ENCODE measurements at places on chromosomes 1 and 21.

GRCh38 chr1:74480068-74480467 lies 32.3 kb downstream of the LRRC53 start:
- H3K27me3 ChIP-seq, result no peaks in the 10 kb centered on the region
- H3K4me3 ChIP-seq, result no peak overlapping the region
- no peak overlapping the region for H3K27ac ChIP-seq
- H3K4me1 ChIP-seq, result no peaks in the 10 kb centered on the region
- DNase-seq, result no peak

DNA sequence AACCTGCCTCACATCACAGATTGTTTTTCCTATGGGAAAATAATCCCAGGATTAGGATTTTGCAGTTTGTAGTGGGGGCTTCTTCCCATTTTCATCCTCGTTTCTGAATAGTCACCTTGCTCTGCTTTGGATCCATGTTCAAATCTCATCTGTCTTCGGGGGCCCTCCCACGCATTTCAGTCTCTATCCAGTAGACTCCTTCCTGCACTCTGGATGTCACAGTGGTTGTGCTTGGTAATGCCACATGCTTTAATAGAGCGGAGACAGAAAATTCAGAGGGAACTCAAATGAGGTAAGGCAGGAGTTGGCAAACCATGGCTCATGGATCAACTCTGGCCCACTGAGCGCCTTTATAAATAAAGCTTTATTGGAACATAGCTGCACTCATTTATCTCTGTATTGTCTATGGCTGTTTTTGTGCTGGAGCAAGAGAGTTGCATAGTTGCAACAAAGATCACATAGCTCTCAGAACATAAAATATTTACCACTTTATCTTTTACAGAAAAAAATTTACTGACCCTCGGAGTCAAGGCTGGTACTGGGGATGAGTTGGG lies 101.0 kb downstream of the SPATA46 start:
- no peaks in the 10 kb centered on the region for H3K36me3 ChIP-seq
- H3K4me1 ChIP-seq, result no peaks in the 10 kb centered on the region
- no peak overlapping the region for H3K27ac ChIP-seq
- H3K4me3 ChIP-seq, result no peak overlapping the region

DNA sequence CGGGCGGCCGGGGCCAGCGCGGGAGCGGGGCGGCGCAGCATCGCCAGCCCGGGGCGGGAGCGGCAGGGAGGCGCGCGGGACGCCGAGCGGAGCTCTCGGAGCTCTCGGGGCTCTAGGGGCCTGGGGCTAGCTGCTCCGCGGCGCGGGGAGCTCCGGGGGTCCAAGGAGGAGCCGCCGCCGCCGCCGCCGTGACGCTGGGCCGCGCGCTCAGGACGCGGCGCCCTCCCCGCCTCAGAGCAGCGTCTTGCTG lies 147 bp downstream of the CLSTN1 start:
- peak overlapping the region; percentile 98 for H3K27ac ChIP-seq
- no peaks in the 10 kb centered on the region for H3K36me3 ChIP-seq

DNA sequence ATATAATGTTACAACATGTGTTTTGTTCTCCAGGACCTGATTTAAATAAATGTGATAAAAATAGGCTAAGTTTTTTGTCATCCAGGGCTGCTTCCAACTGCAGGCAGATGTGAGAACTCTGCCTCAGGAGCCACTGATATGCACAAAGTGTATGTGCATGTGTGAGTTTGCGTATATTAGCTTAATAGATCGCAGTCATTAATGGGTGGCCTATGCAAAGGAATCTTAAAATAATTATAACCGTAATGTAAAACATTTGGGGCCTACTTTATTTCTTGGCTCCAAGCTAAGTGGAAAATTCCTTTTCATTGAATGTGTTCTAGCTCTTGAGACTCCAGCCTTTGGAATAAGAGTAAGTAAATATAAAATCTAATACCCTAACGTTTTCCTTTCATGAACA lies 16.8 kb downstream of the DHX9 start:
- DNase-seq, result no peak
- H3K27me3 ChIP-seq, result no peaks in the 10 kb centered on the region
- peaks cover 98% of the 10 kb centered on the region for H3K36me3 ChIP-seq
- H3K4me3 ChIP-seq, result no peak overlapping the region

GRCh38 chr1:39656391-39656790 lies 15.5 kb downstream of the NT5C1A start:
- no peaks in the 10 kb centered on the region for H3K27me3 ChIP-seq
- H3K4me1 ChIP-seq, result no peaks in the 10 kb centered on the region
- no peak overlapping the region for H3K27ac ChIP-seq
- no peaks in the 10 kb centered on the region for H3K36me3 ChIP-seq

- DNase-seq, result no peak
- H3K36me3 ChIP-seq, result no peaks in the 10 kb centered on the region
- H3K4me3 ChIP-seq, result no peak overlapping the region
- no peaks in the 10 kb centered on the region for H3K27me3 ChIP-seq
- peaks cover 10% of the 10 kb centered on the region for H3K4me1 ChIP-seq
Measured at GRCh38 chr1:66247415-66248208, 286.3 kb upstream of the SGIP1 start.

- no peak overlapping the region for H3K4me3 ChIP-seq
- H3K27ac ChIP-seq, result no peak overlapping the region
- DNase-seq, result no peak
Measured at GRCh38 chr1:238329671-238330070, 438.9 kb upstream of the ZP4 start.

DNA sequence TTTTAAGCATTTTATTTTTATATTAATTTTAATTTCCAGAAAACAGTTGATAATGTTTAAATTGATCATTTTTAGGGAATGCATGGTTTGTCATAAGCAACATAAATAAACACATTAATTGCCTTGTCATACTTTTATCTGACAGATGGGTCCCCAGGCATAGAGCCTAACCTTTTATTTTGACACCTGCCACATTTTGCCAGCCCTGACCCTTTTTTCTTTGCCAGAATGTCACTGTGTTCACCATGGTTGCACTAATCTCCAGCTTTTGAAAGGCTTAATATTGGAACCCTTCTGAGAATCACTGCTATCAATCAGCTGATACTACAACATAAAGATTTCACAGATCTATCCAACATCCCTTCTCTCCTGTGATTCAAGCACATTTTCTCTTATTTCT lies 56.0 kb upstream of the DPYD start:
- no peak for DNase-seq
- no peak overlapping the region for H3K27ac ChIP-seq
- H3K4me3 ChIP-seq, result no peak overlapping the region
- no peaks in the 10 kb centered on the region for H3K4me1 ChIP-seq

DNA sequence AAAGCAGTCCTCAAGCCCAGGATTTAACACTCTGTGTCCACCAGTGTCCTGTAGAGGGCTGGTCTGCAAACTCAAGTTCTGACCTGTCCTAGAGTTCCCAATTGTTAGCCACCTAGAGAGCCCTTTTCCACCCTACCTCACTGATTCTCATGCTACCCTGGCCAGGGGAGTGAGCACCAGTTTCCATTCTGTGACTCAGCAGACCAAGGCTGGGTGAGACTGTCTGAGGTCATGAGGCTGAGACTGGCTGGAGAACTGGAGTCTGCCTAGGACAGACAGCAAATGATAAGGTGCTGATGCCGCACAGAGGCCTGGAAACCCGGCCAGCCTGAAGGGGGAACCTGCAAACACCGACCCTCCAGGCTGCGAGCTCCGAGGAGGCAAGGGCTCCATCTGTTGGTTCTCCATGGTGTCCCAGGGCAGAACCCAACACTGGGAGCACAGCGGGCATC lies 13.7 kb downstream of the GLIS1 start:
- H3K4me3 ChIP-seq, result no peak overlapping the region
- H3K4me1 ChIP-seq, result no peaks in the 10 kb centered on the region
- H3K27me3 ChIP-seq, result no peaks in the 10 kb centered on the region

DNA sequence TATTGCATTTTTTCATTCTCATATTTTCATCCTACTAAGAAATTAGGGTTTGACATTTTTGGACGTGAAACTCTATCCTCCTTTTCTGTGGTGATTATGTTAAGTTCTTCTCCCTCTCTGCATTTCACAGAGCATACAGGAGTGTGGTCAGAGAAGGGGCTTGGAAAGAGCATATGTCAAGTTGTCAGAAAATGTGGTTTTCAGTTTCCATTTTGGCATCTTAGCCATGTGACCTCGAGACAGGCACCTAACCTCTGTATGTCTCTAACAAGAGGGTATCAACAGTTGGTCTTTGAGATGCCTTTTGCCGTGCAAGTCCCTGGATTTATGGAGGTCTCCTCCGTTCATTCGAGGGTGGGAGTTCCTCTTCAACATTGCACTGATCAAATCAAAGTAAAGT lies 140.7 kb downstream of the CYYR1 start:
- no peak overlapping the region for H3K4me3 ChIP-seq
- H3K4me1 ChIP-seq, result no peaks in the 10 kb centered on the region
- no peak overlapping the region for H3K27ac ChIP-seq
- no peaks in the 10 kb centered on the region for H3K36me3 ChIP-seq

- no peaks in the 10 kb centered on the region for H3K4me1 ChIP-seq
- DNase-seq, result no peak
- H3K4me3 ChIP-seq, result no peak overlapping the region
- H3K27ac ChIP-seq, result no peak overlapping the region
- no peaks in the 10 kb centered on the region for H3K27me3 ChIP-seq
Measured at GRCh38 chr1:34113887-34114286, 51.1 kb downstream of the CSMD2 start.

GRCh38 chr1:59514061-59514909 lies 217.4 kb downstream of the FGGY start:
- no peaks in the 10 kb centered on the region for H3K27me3 ChIP-seq
- H3K36me3 ChIP-seq, result no peaks in the 10 kb centered on the region
- DNase-seq, result no peak
- H3K4me3 ChIP-seq, result no peak overlapping the region
- H3K4me1 ChIP-seq, result peaks cover 25% of the 10 kb centered on the region
- no peak overlapping the region for H3K27ac ChIP-seq

DNA sequence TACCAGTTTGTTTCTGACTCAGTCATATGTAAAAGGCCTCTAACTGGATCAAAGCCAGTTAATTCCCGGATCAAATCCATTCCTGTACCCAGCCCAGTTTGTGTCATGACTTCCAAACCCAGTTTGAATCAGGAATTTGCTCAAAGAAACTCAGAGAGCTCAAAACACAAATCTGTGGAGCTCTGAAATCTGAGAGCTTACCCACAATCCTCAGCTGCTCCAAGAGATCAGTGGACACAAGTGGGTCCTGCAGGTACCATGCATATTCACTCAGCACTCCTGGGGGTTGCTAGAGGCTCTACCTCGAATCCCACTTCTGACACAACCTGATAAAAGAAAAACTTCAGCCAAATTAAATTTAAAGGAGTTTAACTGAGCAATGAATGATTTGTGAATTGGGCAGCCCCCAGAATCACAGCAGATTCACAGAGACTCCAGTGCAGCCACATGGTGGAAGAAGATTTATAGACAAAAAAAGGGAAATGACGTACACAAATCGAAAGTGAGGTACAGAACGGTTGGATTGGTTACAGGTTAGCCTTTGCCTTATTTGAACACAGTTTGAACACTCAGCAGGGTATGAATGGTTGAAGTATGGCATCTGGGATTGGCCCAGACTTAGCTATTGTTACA lies 11.9 kb upstream of the MRPL55 start:
- no peak for DNase-seq
- no peak overlapping the region for H3K27ac ChIP-seq
- H3K4me3 ChIP-seq, result no peak overlapping the region
- H3K4me1 ChIP-seq, result peaks cover 9% of the 10 kb centered on the region

DNA sequence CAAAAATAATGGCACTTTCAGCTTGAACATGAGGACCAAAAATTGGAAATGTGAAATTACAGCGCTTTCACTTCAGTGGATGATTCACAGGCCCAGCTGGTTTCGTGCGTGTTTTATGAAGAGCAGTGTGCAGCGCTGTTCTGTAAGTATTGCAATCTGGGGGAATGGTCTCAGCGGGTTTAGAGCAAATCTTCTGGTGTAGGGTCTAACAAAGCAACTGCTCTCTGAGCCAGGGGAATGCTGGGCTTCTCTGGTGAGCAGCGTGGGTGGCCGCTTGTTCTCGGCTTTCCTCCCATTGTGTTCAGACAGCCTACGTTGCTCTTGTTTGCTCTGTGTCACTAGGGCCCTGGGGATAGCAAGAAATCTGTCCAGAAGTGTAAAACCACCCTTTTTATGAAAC lies 42.4 kb upstream of the GADD45A start:
- H3K27ac ChIP-seq, result no peak overlapping the region
- H3K36me3 ChIP-seq, result no peaks in the 10 kb centered on the region
- no peak overlapping the region for H3K4me3 ChIP-seq

DNA sequence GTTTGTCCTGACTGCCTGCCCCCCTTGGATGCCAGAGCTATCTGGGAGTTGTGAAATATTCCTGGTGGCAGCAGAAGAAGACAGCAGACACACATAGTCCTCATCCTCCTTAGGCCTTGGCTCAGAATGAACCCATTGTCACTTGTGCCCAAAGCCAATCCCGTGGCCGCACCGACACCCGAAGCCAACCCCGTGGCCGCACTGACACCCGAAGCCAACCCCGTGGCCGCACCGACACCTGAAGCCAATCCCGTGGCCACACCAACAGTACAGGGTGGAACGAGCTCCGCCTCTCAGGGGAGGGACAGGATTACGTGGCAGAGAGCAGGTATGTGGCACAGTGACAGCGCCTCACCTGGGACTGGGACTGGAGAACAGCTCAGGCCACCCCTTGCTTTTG lies 186.7 kb downstream of the PRDM16 start:
- no peaks in the 10 kb centered on the region for H3K4me1 ChIP-seq
- no peak overlapping the region for H3K27ac ChIP-seq
- H3K36me3 ChIP-seq, result no peaks in the 10 kb centered on the region
- H3K4me3 ChIP-seq, result no peak overlapping the region
- no peak for DNase-seq

- peaks cover 23% of the 10 kb centered on the region for H3K4me1 ChIP-seq
- H3K27me3 ChIP-seq, result no peaks in the 10 kb centered on the region
- H3K27ac ChIP-seq, result peak overlapping the region; percentile 79
- H3K4me3 ChIP-seq, result peak overlapping the region; percentile 66
- H3K36me3 ChIP-seq, result no peaks in the 10 kb centered on the region
Measured at GRCh38 chr1:155226188-155226909, 17.9 kb downstream of the MTX1 start.

DNA sequence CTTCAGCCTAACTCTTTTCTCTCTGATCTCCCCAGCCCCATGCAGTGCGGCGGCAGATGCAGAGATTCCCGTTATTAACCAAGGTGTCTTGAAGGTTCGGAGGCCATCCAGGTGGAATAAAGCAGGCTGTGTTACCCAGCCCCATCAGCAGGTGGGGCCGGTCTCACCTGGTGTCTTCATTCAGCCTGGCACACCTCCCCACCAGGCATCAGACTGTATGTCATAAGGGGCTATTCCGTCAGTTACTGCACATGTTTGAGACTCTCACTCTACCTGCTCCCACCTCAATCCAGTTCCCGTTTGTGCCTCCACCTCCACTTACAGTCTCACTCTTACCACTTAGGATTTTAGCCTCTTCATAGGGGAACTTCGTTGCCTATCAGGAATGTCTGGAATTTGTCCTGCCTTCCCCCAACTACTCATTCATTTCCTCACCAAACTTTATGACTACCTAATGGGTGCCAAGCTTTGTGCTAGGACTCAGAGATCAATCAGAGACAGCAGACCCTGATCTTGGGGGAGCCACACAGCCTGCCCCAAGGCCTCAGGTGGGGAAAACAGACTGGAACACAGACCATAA lies 170.2 kb downstream of the PLPP3 start:
- peaks cover 10% of the 10 kb centered on the region for H3K4me1 ChIP-seq
- DNase-seq, result no peak
- no peak overlapping the region for H3K27ac ChIP-seq
- no peak overlapping the region for H3K4me3 ChIP-seq
- H3K36me3 ChIP-seq, result no peaks in the 10 kb centered on the region
- H3K27me3 ChIP-seq, result no peaks in the 10 kb centered on the region

GRCh38 chr1:81330111-81330510 lies 470.6 kb upstream of the ADGRL2 start:
- no peak for DNase-seq
- H3K36me3 ChIP-seq, result no peaks in the 10 kb centered on the region
- no peaks in the 10 kb centered on the region for H3K27me3 ChIP-seq
- no peaks in the 10 kb centered on the region for H3K4me1 ChIP-seq
- H3K4me3 ChIP-seq, result no peak overlapping the region
- H3K27ac ChIP-seq, result no peak overlapping the region

All from vagina (tissue), 2 donors.